ENCODE measurements at places on chromosomes 5 and 9.

- no peak for DNase-seq
Measured at GRCh38 chr5:126104951-126105350, 318.3 kb upstream of the GRAMD2B start.

GRCh38 chr9:120184266-120184665 lies 395.7 kb downstream of the CDK5RAP2 start:
- no peak for DNase-seq

GRCh38 chr5:122727112-122727541 lies 47.8 kb upstream of the SNX2 start:
- peak; percentile 50 for DNase-seq

- DNase-seq = no peak
Measured at GRCh38 chr5:53934151-53934820, 373.8 kb downstream of the NDUFS4 start.

GRCh38 chr9:86774116-86774515 lies 173.2 kb downstream of the GAS1 start:
- no peak for DNase-seq

DNA sequence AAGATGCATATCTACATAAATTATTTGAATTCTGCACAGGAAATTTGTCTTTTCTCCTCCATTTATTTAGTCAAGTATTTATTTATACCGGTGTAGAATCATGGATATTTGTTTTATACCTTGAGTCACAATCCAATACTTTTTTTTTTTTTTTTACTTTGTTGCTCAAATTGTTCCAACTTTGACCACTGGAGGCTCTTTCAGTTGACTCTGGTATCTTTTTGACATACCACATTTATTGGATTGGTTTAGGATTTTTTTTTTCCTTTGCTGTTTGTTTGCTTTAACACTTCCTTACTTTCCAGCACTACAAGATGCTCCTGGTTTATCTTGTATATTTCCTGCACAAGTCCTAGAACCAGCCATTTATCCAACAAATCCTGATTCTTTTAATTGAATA lies 543.1 kb upstream of the RIOK2 start:
- no peak for DNase-seq

DNA sequence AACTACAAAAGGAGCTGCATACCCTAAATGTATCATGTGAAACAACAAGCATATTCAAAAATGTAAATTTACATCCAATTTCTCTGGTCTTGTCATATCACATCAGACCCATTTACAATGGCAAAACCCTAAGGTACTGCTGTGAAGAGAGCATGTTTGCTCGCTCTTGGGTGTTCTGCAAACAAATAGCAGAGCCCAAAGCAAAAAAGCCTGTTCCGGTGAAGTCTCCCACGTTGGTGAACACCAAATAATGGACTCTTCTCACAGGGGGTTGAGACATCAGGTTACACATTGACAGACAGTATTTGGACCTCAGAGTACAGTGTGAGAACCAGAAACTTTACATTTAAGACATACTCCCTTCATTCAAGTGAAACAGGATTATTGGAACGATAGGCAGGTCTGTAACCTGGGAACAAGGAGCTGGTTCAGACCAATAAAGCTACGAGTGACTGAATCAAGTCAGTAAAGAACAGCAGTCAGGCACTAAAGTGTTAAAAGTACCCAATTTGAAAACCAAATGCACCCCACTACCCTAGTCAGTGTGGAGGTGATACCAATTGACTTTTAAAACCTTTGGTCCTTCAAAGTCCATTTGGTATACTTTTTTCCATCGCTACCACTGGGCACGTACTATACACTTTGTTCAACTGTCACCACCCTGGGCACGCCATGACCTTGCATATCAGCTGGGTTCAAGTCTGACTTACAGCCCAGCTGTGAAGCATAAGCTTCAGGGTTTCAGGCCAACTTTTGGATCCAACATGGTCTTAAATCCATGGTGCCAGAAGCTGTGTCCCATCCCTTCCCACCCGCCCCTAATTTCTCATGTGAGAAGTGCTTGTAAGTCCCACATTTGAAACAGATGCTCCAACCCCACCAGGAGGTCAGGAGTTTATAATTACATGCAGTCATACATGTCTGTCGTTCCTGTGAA lies 36.4 kb downstream of the ETF1 start:
- DNase-seq = no peak

DNA sequence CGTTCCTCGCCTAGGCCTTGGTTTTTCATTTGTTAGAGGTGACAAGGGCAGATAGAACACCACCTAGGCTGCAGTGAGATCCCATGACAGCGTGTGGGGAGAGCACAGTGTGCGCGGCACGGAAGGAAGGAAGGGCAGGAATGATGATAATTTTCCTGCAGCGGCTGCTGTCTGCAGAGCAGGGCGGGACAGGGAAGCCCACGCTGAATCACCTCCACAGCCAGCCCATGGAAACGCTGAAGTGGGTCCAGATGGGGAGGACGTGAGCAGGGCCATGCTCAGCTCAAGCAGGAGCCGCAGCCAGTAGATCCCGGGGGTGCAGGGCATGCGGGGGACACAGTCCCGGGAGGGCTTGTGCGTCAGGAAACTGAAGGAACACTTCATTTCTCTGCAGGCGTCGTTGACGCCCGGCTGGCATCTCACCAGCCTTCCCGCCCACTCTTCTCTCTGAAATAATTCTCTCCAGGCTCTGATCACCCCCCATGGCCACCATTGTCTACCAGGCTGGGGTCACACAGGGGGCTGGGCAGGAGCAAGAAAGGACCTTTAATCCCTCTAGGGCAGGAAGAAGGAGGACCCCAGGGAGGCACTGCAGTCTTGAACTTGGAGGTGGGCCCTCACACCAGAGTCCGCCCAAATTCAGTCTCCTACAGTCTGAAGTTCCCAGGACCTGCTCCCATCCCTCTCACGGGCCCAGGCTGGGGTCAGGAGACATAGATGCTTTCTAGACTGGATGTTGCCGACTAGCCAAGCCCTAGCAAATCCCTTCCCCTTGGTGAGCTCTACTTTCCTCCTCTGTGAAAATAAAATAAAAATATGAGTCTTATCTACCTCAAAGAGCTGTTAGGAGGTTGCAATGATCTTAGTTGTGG lies 20.9 kb upstream of the SYNPO start:
- no peak for DNase-seq

- DNase-seq = peak; percentile 63
Measured at GRCh38 chr5:149284501-149284900, 12.8 kb downstream of the AFAP1L1 start.

DNA sequence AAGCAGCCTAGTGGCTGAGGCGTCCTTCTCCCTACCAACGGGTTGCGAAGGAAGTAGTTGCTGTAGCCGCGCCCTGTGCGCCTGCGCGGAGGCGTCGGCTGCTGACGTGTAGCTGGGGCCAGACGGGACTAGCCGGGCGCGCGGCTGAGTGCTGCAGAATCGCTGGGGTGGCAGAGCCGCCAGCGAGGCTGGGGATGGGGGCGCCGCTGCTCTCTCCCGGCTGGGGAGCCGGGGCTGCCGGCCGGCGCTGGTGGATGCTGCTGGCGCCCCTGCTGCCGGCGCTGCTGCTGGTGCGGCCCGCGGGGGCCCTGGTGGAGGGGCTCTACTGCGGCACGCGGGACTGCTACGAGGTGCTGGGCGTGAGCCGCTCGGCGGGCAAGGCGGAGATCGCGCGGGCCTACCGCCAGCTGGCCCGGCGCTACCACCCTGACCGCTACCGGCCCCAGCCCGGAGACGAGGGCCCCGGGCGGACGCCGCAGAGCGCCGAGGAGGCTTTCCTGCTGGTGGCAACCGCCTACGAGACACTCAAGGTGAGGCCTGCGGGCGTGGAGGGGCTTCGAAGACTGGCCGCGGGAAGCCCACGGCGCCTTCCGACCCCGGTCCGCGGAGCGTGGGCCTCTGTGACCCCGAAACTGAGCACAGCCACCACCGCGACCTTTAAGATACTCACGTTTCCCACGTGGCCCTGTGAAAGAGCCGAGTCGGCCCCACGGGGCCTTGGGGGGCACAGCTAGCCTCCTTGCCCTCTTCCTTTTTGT lies at the start of gene DNAJC25:
TSS of gene DNAJC25 (plus strand) at position 121 of the 758 bp plus-strand sequence. CDS start at position 195, 74 bp downstream.
- DNase-seq = peak; percentile 98

DNA sequence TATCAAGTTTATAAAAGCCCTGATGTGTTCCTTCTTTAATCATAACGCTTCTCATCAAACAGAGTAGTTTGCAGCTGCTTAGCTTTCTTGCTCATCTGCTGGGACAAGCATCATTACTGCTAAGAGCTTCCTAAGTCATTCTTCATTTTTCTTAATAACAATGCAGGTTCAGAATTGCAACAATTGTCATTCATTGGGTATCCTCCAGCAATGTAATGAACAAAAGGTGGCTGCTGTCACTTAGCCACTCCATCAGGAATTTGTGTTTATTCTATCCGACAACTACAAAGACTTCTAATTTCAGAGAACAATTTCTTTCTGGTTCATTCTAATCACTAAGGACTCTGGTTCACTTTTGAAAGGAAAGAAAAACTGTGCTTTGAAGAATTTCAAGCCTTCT lies 836.7 kb upstream of the CDH10 start:
- no peak for DNase-seq

GRCh38 chr5:143730112-143730801 lies 81.7 kb upstream of the HMHB1 start:
- DNase-seq = no peak

- DNase-seq = no peak
Measured at GRCh38 chr9:126423142-126423915, 96.7 kb downstream of the MVB12B start.

DNA sequence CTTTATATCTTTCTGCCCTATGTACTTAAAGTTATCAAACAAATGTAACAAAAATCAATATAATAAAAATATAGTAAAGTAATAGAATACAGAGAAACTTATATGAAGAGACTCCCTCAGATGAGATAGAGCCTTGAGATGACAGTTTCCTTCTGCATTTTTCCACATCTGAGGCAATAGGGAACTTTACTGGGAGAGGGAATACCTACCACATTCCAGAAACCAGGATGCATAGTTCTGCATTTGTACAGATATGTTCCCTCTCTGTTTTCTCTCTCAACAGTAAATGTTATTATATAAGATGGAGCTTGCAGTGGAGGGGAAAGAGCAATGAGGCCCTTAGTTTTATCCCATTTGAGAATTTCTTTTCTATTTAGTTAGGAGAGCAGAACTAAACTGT lies 109.6 kb upstream of the KCNN2 start:
- no peak for DNase-seq

DNA sequence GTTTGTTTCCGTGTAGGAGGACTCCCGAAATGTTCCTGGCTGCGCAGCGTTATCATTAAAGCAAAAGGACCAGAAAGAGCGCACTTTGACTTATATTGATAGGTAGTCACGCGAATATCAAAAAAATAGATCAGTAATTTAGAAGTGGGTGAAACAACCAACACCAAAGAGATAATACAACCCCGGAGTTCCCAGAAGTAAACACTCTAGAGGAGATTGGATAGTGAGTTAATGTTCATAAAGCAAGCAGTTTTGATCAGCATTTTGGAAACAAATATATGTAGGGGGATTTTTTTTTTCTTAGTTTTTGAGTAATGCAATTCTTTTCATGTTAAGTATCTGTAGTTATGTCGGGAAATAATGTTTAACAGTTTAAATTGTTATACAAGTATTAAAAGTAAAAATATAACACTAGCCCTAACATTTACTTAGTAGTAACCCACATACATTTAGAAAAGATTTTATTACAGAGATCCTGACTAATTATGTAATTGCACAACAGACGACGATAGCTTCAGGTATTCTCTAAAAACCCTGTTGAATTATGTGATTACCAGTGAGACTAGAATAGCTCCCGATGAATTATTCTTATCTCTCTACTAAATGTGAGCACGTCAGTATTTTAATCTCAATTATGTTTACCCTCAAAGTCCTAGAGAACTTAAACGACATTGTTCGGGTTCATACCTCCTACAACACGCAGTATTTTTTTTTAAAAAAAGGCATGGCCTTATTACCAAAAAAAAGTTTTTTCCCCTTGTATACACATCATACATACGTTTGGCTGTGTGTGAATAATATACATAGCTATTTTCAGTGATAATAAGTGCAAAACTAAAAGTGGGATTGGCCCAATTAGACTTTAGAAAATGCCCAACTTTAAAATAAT lies 9.4 kb upstream of the NFIB start:
- no peak for DNase-seq

All from fibroblast of the conjunctiva (primary cell).